ENCODE measurements at places on chromosomes 6 and 20.

- no peak for DNase-seq
Measured at GRCh38 chr6:73923905-73924485, 228.0 kb downstream of the CD109 start.

GRCh38 chr6:72930556-72931132 lies 294.7 kb downstream of the KHDC1L start:
- no peak for DNase-seq

DNA sequence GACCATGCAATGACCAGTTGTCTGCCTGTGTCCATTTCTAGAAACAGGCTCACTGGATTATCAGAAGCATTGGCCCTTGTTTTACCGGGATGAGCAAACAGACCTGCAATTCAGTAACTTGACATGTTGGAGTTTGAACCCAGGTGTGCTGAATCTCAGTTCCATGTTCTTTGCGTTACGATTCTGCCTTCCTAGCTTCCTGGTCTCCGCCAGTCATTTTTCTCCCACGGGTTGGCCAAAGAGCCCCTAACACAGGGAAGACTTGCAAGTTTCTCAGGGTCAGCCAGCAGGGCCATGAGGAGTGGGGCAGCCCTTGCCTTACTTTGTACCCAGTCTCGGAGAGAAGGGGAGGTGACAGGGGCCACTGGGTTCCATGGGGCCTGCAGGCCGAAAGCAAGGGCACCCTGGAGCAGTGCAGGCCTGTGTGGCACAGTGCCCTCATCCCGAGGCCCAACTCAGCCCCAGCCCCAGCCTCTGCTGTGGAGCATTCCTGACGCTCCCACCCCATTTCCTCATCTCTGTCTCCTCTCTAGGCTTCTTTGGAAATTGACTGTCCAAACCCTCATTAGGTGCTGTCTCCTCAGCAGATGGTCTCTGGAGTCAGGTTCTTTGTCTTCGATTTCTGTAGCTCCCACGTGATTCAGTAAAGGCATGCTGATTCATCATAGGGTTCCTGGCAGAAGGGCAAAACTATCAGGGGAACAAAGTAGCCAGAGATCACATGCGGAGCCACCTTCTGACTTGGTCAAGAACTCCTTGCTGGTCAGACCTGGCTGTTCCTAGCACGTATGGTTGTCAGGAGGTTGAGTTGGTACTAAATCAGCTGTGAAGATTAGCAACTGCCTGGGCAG lies 23.6 kb downstream of the CDS2 start:
- no peak for DNase-seq

GRCh38 chr6:41428996-41429421 lies 93.6 kb downstream of the NCR2 start:
- peak; percentile 44 for DNase-seq

DNA sequence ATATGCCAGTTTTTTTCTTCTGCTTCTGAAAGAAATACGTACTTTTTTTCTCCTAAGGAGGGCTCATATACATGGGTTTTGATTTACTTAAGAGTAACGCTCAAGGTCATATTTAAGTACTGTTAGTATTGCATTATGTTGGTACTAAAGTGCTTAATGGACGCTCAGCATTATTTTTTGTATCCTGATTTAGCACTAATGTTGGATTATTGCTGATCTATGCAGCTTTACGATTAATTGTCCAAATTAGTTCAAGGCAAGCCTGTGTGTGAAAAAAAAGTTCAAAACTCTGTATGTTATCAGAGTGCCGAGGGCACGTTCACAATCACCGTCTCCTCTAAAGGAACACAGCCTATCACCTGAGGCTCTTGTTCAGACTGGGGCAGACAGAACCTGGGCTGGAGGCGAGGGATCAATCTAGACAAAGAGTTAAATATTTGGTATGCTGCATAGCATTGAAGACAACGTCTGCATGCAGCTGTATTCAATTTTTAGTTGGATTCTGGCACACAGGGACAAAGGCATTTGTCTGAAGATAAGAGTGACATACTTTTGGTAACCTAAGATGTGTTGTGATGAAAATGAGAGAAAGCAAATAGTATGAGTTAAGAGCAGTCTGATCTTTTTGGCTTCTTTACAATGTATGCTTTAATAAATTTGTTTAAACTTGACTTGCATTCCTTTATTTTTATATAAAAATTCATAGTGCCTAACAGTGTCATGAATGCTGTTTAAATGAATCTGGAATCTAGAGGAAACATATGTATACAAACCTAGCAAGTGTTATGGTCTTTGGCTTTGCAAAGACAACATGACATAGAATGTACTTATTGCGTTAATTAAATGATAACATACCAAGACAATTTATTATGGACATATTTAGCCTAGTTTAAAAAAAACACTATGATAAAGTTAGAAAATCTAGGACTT lies 341.2 kb downstream of the SAMD5 start:
- DNase-seq: no peak

- DNase-seq: peak; percentile 22
Measured at GRCh38 chr6:14321992-14322772, 204.6 kb downstream of the CD83 start.

DNA sequence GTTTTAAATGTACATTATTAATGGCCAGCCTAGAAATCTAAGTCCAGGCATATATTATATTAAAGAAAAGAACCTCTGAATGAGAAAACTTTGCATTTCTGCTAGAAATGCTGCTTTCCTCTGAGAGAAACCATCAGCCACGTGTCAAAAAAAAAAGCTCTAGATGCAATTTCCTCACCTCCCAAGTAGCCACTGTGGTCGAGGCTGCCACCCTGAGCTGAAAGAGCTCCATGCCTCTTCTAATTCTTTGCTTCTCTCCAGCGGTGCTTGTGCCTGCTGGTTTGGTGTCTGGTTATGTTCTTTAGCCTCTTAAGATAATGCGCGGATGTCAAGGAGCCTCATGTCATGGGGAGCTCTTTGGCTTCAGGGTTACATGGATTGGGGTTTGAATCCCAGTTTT lies 316.0 kb downstream of the TFAP2C start:
- DNase-seq: no peak

GRCh38 chr6:45920819-45921511 lies 94.7 kb downstream of the CLIC5 start:
- DNase-seq: no peak

DNA sequence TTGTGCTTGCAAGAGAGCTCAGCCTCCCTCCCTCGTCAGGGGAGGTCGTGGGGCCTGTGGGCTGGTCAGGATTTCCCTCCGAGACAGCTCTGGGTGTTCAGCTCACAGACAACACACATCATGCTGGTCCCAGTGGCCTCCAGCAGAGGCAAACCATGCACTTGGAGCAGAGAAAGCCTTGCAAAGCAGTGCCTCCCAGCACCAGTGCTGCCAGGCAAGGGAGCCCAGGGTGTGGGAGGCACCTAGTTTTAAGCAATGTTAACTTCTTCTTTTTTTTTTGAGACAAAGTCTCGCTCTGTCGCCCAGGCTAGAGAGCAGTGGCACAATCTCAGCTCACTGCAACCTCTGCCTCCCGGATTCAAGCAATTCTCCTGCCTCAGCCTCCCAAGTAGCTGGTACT lies 34.0 kb upstream of the INSM1 start:
- no peak for DNase-seq
